LHCN-M2 (cell line): ENCODE measurements at places on chromosomes 2 and 18. TPM values are rescaled to one million over a fixed set of nuclear protein-coding genes. Genes with fewer than 3 reads are reported as not detected.
A peak's percentile ranks its signal among the peaks of the same experiment; 100 is the strongest.

DNA sequence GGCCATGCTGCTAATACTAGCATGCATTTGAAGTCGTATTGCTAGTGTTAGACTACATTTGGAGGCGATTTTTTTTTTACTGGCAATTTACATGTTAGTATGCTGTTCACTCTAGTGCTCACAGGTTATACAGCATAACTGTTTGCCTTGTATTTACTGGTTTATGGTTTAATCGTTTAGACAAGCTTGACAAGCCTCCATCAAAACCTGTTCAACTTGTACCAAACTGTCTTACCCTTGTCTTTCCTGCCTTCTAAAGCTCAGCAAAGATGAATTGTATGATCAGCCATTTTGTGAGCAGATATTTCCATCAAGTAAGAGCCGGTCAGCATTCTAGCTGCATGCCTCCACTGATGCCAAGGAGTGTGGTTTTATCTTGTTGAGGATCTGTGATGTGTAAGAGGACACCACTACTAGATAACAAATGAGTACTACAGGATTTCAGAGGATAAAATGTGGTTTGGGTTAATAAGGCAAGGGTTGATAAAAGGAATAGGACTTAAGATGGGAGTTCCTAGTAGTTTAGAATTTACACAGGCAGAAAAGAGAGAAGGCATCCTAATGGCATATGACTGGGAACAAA lies 68.4 kb upstream of the ITM2C start:
- DNase-seq: peak; percentile 59

- peak; percentile 40 for DNase-seq
Measured at GRCh38 chr2:75079575-75079974, 119.7 kb downstream of the TACR1 start.

- DNase-seq: no peak
Measured at GRCh38 chr2:14647714-14648113, 15.2 kb downstream of the LRATD1 start.

DNA sequence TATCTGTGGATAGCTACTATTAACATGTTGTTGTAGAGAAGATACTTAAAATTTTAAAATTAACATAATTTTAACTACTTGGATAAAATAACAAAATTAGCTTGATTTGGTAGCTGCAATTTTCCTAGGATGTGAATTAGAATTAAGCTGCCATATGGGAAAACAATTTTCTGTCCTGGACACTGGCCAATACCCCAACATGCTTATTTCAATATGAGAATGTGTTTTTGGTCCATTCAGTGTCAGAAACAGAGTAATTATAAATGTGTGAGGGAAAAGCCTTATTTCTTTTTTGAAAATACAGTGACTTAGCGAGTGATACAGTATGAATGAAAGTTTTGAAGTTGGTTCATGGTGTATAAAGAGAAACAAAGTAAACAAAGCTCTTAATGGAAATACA lies 948.3 kb upstream of the GYPC start:
- no peak for DNase-seq

GRCh38 chr2:217944923-217945322 lies 57.9 kb downstream of the TNS1 start:
- DNase-seq: no peak

GRCh38 chr2:1738646-1739302 lies 5.5 kb downstream of the PXDN start:
- DNase-seq: no peak

LCT gene
- total RNA-seq: 0.06 TPM in 1 of 2 replicates, not detected in the other

CPO gene
- total RNA-seq: not detected in 2 replicates

- no peak for DNase-seq
Measured at GRCh38 chr18:37701967-37702366, 136.4 kb upstream of the CELF4 start.

DNA sequence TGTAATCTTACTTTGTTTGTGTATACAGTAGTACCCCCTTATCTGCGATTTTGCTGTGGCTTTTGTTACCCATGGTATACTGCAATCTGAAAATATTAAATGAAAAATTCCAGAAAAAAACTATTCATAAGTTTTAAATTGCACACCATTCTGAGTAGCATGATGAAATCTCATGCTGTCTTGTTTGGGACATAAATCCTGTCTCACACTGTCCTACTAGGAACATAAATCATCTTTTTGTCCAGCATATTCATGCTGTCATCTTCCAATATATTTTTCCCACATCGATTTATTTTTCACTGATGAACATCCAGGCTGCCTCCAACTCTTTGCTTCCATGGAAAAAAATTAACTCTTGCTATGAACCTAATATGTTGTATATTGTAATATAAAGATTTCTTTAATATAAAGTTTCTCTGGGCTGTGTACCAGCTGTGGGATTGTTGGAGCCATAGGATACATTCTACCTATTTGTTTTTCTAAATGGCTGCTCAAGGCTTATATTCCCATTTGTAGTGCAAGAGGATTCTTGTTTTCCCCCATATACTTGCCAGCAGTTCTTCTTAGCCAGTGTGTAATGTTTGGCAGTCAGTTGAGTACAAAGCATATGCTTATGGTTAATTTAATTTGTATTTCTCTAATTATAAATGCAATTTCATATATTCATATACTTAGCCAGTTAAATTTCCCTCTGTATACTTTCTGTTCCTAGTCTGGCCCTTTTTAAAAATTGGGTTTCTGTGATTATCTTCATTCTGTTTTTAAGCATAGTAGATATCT lies 114.3 kb upstream of the MYO3B start:
- no peak for DNase-seq

DNA sequence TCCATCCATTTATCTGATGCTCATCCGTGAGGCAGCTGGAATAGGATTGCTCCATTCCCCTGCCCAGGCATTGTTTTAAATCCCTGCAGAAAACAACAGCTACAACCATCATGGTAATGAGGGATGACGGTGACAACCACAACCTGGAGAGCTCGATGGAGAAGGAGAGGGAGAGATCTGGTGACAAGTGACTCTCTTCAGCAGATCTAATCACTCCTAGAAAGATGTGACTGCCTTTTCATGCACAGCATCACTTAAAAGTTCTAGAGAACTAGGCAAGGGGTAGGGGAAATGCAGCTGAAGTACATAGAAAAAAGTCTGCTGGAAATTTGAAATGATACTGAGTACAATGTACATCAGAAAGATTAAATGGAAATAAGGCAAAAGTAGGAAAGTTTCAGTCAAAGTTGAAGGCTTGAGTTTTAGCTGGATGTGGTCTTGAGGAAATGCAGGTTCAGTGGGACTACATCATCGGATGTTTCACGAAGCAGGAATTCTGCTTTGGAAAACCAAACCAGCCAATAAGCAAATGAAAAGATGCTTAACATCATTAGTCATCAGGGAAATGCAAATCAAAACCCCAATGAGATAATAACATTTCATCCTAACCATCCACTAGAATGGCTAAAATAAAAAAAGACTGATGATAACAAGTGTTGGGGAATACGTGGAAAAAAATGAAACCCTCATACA lies 6.8 kb upstream of the ARHGAP25 start:
- no peak for DNase-seq

MC2R gene
- total RNA-seq: not detected in 2 replicates

DNA sequence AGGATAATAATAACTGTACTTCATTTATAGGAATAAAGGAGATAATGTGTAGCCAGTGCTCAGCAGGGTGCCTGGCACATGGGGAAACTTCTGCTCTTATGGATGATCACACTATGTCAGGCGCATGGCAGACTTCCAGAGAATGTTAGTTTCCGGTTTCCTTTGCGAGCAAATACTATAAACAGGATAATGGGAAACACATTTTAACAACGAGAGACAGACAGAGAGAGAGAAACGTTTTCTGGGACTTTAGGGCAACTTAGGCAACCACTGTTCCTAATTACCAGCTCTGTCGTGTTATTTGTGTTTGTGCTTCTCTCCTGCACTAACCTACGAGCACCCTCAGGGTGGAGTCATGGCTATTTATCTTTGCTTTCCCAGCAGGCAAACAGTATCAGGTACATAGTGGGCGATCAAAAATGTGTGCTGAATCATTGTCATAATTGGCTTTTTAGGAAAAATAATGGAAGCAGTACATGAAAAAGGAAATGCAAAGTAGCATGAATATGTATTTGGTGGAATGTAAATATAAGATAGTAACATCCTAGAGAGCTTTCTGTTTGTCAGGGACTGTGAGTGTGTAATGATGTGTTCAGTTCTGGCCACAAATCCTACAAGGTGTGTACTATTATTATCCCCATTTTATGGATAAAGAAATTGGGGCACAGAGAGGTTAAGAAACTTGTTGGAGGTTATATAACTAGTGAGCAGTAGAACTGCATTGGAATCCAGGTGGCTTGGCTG lies 36.8 kb upstream of the IGFBP2 start:
- no peak for DNase-seq

MTIF2 gene
- 27.8 and 30.1 TPM in 2 replicates for total RNA-seq

- no peak for DNase-seq
Measured at GRCh38 chr2:42876326-42876751, 84.0 kb upstream of the HAAO start.

DNA sequence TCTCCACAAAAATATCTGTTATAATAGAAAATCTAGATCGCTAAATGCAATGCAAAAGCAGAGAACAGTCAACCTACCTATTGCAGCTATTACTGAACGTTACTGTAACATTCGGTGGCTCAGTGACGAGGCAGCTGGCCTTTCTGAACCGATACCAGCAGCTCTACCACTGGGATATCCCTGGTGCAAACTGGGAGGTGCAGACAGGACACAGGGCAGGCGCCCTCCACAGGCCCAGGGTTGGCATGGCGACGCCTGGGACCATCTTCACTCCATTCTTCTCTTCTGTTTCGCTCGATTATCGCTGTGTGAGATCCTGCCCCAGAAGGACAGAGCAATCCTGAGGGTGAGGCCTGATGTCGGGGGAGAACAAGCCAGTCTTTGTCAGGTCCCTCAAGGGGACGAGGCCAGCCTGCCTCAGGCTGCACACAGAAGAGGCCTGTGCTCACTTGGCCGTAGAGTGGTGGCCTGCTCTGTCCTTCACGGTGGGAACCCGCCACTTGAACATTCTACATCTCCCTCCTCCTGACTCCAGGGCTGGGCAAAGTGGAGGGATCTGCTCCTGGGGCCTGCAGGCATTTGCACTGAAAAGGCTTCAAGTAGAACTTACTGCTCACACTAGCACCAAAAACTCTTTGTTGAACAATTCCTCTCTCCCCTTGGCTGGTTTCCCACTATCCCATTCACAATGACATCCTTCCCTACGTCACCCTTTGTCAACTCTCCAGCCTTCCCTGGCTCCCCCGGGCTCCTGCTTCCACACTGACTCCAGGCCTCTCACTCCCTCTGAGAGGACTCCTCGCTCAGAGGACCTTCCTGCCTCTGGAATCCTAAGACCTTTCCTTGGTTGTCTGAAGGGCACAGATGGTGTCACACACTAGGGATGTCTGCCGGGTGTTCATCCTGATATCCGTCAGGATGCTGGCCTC lies 49.7 kb downstream of the CYRIA start:
- no peak for DNase-seq

DNA sequence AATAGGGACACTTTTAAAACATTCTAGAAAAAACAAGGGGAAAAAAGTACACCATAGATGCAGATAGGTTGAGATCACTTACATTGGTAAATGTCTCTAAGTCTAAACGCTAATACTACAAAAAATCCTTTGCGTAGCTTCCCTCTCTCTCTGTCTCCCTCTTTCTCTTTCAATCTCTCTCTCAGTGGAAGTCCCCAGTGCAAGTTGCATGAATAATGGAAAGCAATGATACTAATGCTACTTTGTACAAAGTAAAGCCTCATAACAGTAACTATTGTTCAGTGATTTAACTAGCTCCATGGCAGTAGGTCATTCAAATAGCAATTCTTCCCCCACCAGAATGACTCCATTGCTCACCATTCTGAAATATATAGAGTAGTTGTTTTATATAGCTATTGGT lies 12.8 kb downstream of the MEIS1 start:
- no peak for DNase-seq

- DNase-seq: peak; percentile 22
Measured at GRCh38 chr2:145764631-145765030, 1244.7 kb upstream of the ZEB2 start.

GRCh38 chr2:33476131-33476792 lies at the start of gene RASGRP3:
RASGRP3 (plus strand) TSS chr2:33476649; CDS start chr2:33515137, 38,488 bp downstream.
- DNase-seq: peak; percentile 98

LYG2 gene
- total RNA-seq: not detected in 2 replicates

DNA sequence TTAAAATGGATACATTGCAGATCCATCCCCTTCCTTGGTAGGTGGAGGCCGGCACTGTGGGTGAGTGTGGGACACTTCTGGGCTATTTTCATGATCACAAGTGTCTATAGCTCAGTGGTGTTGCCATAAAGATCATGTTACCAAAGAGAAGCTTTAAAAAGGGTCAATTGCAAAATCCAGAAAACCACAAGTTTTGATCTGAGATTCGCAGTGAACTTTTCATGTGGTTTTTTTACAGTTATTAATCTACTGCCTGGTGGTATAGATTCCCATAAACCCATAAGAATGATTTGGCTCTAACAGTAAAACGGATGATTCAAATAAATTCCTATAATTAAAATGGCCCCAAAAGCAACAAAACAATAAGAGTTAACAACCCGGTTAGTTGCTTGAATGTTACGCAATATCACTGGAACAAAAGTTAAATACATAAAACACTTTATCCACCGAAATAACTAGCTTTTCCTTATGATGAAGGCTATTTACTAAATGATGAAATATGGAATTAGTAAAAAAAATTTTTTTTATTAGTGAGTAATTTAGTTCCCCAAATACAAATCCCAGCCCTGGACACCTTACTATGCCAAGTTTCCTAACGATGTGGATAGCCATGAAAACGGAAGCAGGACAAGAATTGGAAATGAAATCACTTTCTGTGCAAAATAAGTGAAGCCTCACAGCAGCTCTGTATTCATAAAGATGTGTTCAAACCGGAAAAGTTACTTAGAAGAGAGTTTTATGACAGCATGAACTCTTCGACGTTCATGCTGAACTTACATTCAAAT lies 95.6 kb upstream of the THOC1 start:
- peak; percentile 75 for DNase-seq

- DNase-seq: peak; percentile 21
Measured at GRCh38 chr2:232349946-232350635, 28.5 kb upstream of the ALPP start.

DNA sequence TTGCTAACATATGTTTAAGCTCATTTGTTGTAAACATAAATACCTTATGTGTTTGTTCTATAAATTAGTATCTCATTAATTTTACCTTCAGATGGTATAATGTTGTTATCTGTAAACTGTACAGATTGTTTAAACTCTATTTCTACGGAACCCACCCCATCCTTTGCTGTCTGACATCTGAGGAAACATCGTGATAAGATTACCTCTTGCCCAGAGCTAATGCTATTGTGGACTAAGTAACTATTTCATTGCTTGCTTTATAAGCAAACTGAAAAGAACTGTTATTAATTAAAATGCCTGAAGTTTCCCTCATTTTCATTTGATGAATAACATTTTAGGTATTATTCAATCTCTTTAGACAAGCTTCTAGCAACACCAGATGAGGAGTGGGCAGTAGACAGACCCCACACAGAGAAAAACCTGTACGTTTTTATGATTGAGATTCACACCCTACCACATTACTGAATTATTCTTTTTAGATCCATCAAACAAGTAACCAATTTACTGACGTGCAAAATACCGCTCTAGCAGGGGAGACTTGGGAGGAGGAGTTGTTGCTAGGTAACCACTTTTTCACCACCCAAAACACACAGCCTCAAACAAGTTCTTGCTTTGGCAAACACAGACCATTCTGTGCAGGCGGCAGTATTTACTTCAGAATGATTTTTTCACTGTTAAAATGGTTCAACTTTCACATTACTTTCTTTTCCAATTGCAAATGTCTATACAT lies 1.9 kb upstream of the SYT4 start:
- peak; percentile 5 for DNase-seq

PCGF1 gene
- 29.4 and 29.6 TPM in 2 replicates for total RNA-seq
